CD4-positive, alpha-beta T cell treated with Interleukin-21 for 1 hour (primary cell): ENCODE measurements at places on chromosomes 12 and 14.

DNA sequence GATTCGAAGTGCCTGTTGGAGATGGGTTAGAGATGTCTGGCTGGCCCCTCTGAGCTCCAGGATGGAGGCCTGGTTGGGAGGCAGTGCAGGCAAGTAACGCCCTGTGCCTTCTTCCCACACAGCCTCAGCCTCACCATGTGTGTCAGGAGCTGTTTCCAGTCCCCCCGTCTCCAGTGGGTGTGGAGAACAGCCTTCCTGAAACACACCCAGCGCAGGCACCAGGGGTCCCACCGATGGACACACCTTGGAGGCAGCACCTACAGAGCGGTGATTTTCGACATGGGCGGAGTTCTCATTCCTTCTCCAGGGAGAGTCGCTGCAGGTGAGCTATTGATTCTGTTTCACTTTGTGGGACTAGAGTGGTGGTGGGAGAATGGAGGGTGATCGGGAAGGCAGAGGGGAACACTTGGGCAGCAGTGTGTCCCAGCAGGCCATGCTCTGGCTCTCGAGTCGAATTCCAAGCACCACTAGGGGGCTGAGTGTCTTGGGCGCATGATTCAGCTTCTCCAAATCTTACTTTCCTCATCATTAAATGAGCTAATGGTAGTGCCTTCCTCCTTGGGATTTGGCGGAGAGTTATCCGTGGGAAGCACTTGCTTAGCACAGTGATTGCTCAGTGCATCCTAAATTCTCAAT lies 6.8 kb downstream of the ACAD10 start:
- no peak for DNase-seq

DNA sequence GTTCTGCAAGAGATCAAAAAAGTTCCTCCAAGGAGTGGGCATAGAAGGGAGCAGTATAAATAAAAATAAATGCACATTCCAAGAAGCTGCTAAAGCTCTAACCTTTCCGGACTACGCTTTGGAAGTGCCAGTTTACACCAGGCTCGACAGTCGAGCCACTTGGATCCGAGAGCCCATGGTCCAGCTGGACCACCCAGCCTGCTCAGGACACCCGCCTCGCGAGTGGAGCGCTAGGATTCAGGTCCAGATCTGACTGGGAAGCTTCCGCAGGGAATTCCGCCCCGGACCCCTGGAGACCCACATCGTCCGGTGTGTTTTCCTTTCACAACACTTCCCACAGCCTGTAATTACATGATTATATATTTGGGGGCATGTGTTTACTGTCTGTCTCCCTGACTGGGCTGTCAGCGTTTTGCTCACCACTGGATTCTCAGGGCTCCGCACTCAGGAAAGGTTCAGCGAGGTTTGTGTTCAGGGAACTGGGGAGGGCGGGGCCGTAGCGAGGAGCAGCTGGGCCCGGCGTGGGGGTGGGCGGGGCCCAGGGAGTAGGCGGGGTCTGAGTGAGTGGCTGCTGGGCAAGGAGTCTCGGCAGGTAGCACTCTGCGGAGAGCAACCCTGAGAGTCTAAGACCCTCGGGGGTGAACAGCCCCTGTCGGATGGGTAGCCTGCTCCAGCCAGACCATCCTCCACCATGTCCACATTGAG lies 52.3 kb upstream of the TMEM263 start:
- peak; percentile 79 for DNase-seq

GRCh38 chr12:93803424-93803807 lies 126.2 kb downstream of the CRADD start:
- no peak for DNase-seq

DNA sequence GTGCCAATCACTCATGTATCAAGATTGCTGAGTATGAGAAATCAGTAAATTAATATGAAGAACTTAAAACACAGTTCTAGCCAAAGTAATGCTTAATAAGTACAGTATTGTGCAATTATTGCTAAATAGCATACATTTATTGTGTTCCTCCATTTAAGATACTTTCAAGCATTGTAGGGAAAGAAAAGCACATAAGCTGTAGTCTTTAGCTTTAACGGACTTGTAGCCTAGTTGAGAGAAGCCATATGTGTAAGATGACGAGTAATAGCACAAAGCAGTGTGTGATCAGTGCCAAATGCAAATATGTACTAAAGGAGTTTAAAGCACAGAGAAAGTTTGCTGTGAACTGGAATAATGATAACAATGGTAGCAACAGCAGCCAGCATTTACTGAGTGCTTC lies 38.1 kb downstream of the ETV6 start:
- no peak for DNase-seq

GRCh38 chr12:6839482-6840201 lies 1.1 kb upstream of the GNB3 start:
- no peak for DNase-seq

GRCh38 chr12:78951803-78952551 lies 87.4 kb downstream of the SYT1 start:
- no peak for DNase-seq

DNA sequence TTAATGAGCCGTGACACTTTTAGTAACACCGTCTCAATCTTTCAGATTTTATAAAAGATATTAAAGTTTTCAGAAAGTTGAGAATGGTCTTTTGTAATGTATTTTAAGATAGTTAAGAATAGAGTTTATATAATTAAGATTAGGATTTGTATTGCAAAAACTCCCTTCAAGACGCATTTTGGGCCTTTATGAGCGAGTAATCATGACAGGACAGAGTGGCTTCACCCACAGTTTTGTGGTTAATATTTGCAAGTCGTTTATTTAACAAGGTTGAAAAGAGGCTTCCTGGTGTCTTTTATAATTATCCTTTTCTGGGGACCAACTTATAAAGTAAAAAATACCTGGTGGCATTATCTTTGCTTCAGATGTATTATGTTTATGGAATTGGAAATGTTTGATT lies 44.0 kb downstream of the TRAF3 start:
- DNase-seq = peak; percentile 18

DNA sequence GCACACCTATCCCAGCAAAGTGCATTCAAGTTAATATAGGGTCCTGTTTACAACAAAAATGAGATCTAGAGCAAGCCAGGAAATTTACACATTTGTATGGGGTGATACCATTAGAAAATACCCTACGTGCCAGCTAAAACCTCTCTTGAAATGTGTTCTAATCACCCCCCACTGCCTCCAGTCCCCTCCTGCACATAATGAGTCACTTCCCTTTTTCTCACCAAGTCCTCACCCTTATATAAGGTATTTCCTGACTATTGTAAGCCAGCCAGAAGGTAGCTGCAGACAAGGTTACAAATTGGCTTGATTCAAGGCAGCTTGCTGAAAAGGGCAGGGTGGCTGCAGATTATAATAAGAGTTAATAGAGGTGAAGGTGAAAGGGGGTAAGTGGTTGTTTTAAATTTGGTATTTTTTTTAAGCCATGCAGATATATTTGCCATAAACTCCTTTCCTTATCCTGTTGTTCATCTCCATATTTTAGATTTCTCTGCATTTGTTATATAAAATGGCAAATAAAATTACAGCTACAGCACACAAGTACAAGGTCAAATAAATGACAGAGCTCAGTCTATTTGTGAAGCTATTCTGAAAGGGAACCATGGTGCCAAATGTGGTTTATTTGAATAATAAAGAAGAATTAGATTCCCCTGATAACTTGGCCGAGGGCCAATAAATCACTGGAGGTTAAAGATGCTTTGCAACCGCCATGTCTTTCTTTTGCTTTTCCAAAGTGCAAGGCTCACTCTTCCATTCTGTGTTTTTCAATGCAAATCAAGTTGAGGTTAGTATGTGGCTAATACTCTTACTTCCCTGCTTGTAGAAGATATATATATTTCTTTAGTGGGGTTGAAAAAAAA lies 385.9 kb downstream of the EGLN3 start:
- DNase-seq = no peak

DNA sequence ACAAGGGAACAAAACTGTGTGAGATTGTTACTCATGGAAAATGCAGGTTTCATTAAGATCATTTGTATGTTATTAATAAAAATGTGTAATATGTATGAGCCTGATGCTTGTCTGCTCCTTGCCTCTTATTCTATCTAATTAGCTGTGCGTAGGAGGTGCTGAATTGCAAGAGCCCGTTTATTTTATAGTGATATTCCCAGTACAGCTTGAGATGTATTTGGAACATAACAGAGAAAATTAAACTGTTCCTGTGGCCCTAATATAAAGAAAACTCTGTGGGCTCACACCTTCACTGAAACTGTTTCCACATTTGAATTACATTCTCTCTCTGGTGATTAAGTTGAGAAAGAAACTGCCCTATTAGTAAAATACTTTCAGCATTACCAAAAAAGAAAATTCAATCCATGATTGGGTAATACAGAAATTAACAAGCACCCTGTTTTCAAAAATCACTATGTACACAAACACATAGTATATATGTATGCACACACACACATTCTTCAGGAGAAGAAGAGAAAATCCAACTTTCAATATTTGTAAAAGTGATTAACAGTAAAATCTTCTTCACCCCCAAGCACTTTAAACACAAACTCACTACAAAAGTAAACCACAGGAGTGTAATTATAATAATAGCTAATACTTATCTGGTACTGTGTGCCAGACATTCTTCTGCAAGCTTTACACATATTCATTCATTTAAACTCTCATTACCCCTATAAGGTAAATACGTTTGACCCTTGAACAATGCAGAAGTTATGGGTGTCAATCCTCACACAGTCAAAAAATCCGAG lies 233.2 kb downstream of the PHLDA1 start:
- DNase-seq = no peak

GRCh38 chr12:46815809-46816208 lies 10.0 kb downstream of the SLC38A4 start:
- no peak for DNase-seq

DNA sequence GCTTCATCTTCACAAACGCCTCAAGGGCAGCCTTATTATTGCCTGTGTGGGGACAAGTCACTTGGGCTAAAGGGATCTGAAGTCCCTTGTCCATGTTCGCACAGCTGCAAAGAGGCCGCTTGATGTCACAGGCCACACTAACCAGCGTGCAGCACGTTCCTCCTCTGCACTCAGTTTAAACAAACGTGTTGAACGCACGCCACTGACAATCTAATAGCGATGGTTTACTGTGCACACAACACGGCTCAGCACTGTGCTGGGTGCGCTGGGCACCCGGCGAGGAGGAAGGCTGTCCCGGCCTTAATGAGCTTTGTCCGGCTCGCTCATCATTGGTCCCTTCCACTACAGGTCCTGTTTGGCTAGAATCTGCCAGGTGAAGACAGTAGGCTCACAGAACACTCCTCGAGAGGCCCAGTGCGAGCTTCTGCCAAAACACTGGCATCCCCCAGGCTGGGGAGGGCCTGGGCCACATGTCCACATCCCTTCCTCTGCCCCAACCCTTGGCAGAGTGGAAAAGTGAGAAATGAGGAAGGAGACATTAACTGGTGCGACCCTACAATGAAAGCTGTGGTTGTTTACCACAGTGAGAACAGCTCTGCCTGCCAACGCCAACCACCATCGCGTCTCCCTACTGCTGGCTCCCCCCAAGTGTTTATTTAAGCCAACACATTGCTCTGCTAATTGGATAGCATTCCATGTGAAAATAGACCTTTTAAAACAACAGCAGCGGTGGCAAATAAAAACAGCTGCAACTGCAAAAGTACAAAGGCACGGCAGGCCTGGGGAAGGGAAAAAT lies 113.2 kb downstream of the RBM19 start:
- no peak for DNase-seq

DNA sequence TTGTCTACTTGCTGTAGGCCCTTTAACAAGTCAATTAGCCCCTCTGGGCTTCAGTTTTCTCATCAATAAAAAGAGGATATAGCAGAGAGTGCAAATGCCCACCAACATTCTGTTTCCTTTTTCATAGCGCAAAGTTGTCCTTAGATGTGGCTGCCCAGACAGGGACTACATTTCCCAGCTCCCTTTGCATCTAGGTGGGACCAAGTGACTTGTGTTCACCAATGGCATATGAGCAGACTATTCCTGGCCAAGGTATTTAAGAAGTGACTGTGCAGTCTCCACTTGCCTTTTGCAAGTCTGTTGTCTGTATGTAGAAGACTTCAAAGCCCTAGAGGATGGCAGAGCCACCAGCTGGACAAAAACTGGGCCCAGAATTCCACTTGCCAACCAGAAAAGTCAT lies 59.7 kb downstream of the DAO start:
- peak; percentile 35 for DNase-seq

DNA sequence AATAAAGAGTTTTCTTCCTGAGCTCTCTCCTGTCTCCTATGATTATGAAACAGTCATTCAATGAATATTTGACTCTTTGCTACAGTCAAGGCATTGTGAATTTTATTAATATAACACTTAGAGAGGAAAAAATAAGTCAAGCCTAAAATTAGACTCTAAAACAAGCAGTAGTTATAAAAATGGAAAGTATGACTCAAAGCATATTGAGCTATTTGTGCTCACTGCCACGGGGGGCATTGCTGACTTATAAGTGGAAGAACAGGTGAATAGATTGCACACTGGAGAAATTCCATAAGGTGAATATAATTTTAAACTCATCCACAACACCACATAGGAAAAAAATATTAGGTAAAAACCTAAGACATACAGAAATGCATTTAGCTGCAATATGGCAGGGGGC lies 87.7 kb upstream of the CCDC196 start:
- DNase-seq = no peak

- no peak for DNase-seq
Measured at GRCh38 chr12:66941150-66941549, 262.3 kb upstream of the GRIP1 start.

DNA sequence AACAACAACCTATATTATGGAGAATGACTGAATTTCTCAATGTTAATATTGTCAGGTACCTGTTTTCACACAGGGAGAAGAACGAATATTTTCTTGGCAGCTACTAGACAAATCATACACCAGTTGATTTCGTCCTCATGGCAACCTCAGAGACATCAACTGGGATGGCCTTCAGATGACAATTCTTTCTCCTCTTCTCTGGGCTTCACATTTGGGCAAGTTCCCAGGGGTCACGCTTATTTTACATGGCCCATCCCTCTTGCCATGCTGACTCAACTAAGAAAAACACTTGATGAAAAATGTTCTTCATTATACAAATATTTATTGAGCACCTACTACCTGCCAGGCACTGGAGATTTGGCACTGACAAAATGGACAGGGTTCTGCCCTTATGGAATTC lies 29.0 kb downstream of the PPP1R13B start:
- no peak for DNase-seq

GRCh38 chr14:104030958-104031357 lies 54.5 kb upstream of the ASPG start:
- no peak for DNase-seq

DNA sequence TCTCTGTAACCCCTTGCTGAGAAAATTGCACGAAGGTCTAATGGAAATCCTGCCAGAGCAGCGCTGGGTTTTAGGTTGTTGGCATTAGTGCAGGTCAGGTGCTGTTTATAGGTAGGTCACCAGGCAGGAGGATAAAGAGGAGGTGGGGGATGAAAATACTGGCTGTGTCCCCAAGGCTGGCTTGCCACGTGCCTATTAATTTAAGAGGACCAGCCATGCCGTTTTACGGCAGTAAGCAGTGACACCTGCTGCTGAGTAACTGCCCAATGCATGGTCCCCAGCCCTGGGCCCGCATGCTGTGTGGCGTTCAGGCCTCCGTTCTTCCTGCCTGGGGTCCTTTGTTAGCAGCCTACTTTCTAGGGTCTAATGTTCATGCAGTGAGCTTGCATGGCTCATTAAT lies 67.2 kb downstream of the WDR20 start:
- DNase-seq = no peak
